ENCODE measurements at places on chromosomes 4 and X.
A peak's percentile ranks its signal among the peaks of the same experiment; 100 is the strongest.

DNA sequence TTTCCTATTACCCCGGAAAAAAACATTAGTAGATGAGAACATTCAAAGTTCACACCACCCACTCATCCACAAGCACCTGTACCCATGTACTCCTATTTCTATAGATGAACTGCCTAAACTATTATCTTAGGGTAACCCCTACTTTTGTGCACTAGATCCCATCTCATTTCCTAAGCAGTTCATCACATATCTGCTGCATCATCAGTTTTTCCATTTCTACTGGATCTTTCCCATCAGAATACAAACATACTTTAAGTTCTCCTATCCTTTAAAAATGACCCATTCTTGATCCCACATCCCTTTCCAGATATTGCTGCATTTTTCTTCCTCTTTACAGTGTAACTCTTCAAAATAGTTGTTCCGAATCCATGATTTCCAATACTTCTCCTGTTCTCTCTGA lies 81.0 kb downstream of the PRSS12 start:
- no peaks in the 10 kb centered on the region for H3K4me1 ChIP-seq
- no peaks in the 10 kb centered on the region for H3K36me3 ChIP-seq
- no peak overlapping the region for H3K27ac ChIP-seq
- DNase-seq = no peak
- H3K27me3 ChIP-seq = no peaks in the 10 kb centered on the region
- no peak overlapping the region for H3K4me3 ChIP-seq

DNA sequence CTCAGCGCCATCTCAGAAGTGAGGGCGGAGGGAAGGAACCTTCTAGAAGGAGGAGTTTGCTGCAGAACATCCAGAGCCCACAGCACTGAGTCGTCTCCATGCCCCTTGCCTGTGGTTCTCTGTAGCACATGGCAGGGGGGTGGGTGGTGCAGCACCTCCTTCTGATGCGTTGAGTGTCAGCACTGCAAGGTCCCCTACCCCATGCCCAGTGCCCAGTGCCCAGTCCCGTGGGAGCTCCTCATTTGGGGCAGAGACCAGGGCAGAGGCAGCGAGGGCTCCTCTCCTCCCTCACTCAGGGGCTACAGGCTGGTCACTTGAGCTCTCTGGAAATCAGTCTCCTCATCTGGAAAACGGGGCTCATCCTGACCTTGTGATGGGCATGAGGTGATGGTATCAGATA lies 78.1 kb downstream of the HTRA3 start:
- H3K27ac ChIP-seq = no peak overlapping the region
- H3K27me3 ChIP-seq = no peaks in the 10 kb centered on the region
- no peaks in the 10 kb centered on the region for H3K36me3 ChIP-seq
- H3K4me1 ChIP-seq = no peaks in the 10 kb centered on the region

DNA sequence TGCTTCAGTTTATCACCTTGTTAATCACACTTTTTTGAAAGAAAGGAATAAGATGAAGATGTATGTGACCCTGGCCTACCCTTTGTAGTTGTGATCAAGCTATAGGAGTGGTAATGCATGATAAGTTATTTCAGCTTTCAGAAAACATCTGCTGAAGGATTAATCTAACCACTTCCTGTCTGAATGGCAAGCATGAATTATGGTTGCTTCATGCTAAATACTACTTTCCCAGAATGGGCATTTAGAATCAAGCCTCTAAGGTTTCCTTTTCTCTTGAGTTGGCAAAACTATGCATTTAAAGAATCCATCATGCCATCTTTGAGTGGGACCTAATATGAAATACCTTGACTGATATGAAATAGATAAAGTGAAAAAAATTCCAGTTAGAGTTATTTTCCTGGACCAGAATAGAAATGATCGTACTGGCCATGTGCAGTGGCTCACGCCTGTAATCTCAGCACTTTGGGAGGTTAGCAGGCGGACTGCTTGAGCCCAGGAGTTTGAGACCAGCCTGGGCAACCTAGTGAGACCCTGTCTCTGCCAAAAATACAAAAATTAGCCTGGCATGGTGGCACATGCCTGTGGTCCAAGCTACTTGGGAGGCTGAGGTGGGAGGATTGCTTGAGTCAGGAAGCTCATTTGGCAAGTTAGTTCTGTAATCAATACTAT lies 59.1 kb downstream of the ANXA3 start:
- no peaks in the 10 kb centered on the region for H3K4me1 ChIP-seq
- H3K36me3 ChIP-seq = no peaks in the 10 kb centered on the region
- no peak overlapping the region for H3K4me3 ChIP-seq

DNA sequence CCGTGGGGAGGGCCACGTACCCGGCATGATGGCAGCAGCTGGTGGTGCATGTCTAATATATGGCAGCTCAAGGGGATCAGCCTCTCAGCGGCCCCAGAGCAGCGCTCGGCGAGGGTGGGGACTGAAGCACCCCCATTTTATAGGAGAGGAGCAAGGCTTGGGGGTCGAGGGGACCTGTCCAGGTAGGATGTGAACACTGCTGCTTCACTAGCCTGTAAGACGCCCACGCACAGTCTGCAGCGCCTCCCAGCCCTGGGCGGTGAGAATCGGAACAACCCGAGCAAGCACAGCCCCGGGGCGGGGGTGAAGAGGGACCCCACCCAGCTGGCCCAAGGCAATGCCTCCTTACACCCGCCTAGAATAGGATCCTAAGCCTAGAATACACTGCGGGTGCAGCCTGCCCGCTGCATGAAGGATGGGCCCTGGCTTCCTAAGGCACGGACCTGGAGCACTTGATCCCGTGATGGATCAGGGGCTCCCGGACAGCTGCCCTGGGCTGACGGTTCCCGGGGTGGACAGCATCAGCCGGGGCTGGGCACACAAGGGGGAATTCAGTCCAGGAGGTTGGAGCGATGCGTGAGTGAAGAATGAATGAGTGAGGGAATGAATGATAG lies 17.6 kb downstream of the ADRA2C start:
- H3K4me3 ChIP-seq = no peak overlapping the region
- no peaks in the 10 kb centered on the region for H3K27me3 ChIP-seq
- no peaks in the 10 kb centered on the region for H3K4me1 ChIP-seq
- DNase-seq = no peak
- H3K36me3 ChIP-seq = no peaks in the 10 kb centered on the region
- no peak overlapping the region for H3K27ac ChIP-seq

DNA sequence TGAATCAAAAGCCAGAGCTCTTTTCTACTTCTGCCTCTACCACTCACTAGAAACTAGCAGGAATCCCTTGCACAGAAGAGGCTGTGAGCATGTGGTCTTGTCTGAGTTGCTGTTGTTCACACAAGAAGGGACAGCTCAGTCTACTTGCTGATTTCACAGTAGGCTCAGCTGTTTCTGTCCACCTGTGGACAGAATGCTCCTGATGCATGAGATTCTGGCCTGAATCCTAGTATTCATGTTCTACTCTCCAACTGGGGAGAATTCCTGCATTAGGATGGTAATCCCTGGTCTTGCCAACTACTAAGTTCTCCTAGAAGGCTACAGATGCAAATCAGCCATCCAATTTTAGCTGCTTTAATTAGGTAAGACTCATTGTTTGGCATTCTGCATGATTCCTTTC lies 112.8 kb downstream of the PPA2 start:
- H3K36me3 ChIP-seq = no peaks in the 10 kb centered on the region
- no peak overlapping the region for H3K4me3 ChIP-seq
- H3K27ac ChIP-seq = no peak overlapping the region
- no peak for DNase-seq
- H3K4me1 ChIP-seq = no peaks in the 10 kb centered on the region
- no peaks in the 10 kb centered on the region for H3K27me3 ChIP-seq

DNA sequence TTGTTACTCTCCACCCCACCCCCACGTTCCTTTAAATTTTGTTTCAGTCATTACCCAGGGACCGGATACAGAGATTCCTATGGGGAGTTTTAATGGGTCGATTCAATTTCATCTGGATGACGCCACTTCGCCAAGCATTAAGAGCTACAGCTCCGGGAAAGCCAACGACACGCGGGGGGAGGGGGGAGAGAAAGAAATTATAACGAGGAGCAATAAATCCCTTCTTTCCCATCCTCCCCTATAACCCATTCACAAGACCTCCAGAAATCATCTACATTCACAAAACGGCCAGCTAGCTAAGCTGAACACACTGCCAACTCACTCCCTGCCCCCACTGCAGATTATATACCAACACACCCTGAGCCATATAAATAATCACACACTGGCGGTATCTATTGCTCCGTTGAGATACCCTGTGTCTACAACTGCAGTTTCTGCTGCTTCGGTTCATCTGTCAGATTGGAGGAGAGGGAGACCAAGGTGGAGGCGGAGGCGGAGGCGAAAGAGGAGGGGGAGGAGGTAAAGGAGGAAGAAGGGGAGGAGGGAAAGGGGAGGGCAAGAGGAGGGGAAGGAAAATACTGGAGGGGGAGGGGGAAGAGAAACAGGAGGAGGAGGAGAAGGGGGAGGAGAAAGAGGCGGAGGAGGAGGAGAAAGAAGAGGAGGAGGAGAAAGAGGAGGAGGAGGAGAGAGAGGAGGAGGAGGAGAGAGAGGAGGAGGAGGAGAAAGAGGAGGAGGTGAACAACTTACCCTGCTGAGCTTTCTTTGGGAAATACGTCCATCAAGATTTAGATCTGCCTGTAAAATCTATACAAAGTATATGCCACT lies 113.9 kb upstream of the VAMP7 start:
- no peaks in the 10 kb centered on the region for H3K36me3 ChIP-seq
- H3K27ac ChIP-seq = no peak overlapping the region
- H3K4me3 ChIP-seq = peak overlapping the region; percentile 45
- H3K4me1 ChIP-seq = no peaks in the 10 kb centered on the region

DNA sequence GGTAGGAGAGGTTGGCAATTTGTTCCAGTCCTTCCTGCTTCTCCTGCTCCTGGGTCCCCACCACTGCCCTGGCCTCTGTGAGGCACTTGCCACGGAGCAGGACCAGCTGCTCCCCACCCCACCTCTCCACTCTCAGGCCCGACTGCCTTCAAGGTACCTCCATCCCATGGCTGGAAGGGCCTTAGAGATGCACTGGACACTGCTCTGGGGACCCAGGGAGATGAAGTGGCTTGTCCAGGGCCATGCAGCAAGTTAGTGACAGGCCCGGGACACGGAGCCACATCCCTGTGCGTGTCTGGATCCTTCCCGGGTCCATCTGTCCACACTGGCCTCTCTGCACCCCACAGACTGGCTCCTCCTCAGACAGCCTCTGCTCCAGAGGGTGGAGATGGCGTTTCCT lies 105.3 kb downstream of the CPZ start:
- no peaks in the 10 kb centered on the region for H3K27me3 ChIP-seq
- H3K4me1 ChIP-seq = no peaks in the 10 kb centered on the region
- H3K4me3 ChIP-seq = no peak overlapping the region
- no peak overlapping the region for H3K27ac ChIP-seq

- no peaks in the 10 kb centered on the region for H3K4me1 ChIP-seq
- H3K27ac ChIP-seq = no peak overlapping the region
- no peak for DNase-seq
- H3K4me3 ChIP-seq = no peak overlapping the region
Observed at GRCh38 chrX:2489446-2490445, 11.0 kb downstream of the DHRSX start.

GRCh38 chrX:56802921-56803849 lies 74.1 kb downstream of the NBDY start:
- DNase-seq = peak; percentile 35
- peak overlapping the region; percentile 49 for H3K4me3 ChIP-seq

Data from effector memory CD4-positive, alpha-beta T cell (primary cell).